ENCODE measurements at places on chromosomes 1 and 21. TPM values are rescaled to one million over a fixed set of nuclear protein-coding genes. Genes with fewer than 3 reads are reported as not detected.

The TUFT1 gene
- total RNA-seq: 24.7 TPM

The BATF3 gene
- 1.1 TPM for total RNA-seq

The DLGAP3 gene
- total RNA-seq: not detected

The C1QC gene
- total RNA-seq: not detected

The CFAP74 gene
- total RNA-seq: not detected

The LYPD8 gene
- total RNA-seq: not detected

The TRPM2 gene
- total RNA-seq: under 0.01 TPM

The OR2T29 gene
- not detected for total RNA-seq

The ATP6V0B gene
- 62.8 TPM for total RNA-seq

The FCRL5 gene
- total RNA-seq: not detected

The RGSL1 gene
- not detected for total RNA-seq

The PGLYRP4 gene
- not detected for total RNA-seq

The PRR9 gene
- not detected for total RNA-seq

The ZBTB37 gene
- 12.6 TPM for total RNA-seq

The CD5L gene
- total RNA-seq: not detected

The EPB41 gene
- 13.2 TPM for total RNA-seq

The TNNT2 gene
- total RNA-seq: not detected

The CD1B gene
- total RNA-seq: not detected

The PROK1 gene
- total RNA-seq: 0.12 TPM

The SAMD11 gene
- total RNA-seq: 1.8 TPM

The SLC1A7 gene
- not detected for total RNA-seq

The WLS gene
- 40.7 TPM for total RNA-seq

The PLPP3 gene
- 851 TPM for total RNA-seq

The KRTAP21-1 gene
- total RNA-seq: not detected

The AJAP1 gene
- 0.24 TPM for total RNA-seq

The OR2G6 gene
- total RNA-seq: not detected

The OR2L8 gene
- total RNA-seq: 0.97 TPM

The SPAG17 gene
- total RNA-seq: 1.7 TPM

The TLR5 gene
- total RNA-seq: 0.81 TPM

The GBP7 gene
- not detected for total RNA-seq

The FBXO2 gene
- total RNA-seq: 1.8 TPM

The SYNC gene
- total RNA-seq: 201 TPM

The PCSK9 gene
- total RNA-seq: 14.8 TPM

The BRDT gene
- total RNA-seq: not detected

The RERE gene
- 27.7 TPM for total RNA-seq

The IRF2BP2 gene
- total RNA-seq: 93.4 TPM

The UQCRHL gene
- total RNA-seq: 0.81 TPM

The CASQ1 gene
- not detected for total RNA-seq

The CCDC190 gene
- total RNA-seq: 0.16 TPM

The SLAMF9 gene
- not detected for total RNA-seq

The NPHS2 gene
- not detected for total RNA-seq

The HHIPL2 gene
- 3.9 TPM for total RNA-seq

The AADACL4 gene
- not detected for total RNA-seq

The MFSD2A gene
- 10.5 TPM for total RNA-seq

The FAM43B gene
- 0.16 TPM for total RNA-seq

The HUNK gene
- total RNA-seq: 1.8 TPM

The IBA57 gene
- 8.8 TPM for total RNA-seq

Data from hair follicle dermal papilla cell (primary cell).